ENCODE measurements at places on chromosomes 6 and 20. TPM values are rescaled to one million over a fixed set of nuclear protein-coding genes. Genes with fewer than 3 reads are reported as not detected.

GRCh38 chr6:143882401-143882930 is 18.2 kb downstream of the ZC2HC1B start:
- no peak for DNase-seq

- no peak for DNase-seq
Observed at GRCh38 chr6:34891296-34891695, 2.2 kb downstream of the ANKS1A start.

DNA sequence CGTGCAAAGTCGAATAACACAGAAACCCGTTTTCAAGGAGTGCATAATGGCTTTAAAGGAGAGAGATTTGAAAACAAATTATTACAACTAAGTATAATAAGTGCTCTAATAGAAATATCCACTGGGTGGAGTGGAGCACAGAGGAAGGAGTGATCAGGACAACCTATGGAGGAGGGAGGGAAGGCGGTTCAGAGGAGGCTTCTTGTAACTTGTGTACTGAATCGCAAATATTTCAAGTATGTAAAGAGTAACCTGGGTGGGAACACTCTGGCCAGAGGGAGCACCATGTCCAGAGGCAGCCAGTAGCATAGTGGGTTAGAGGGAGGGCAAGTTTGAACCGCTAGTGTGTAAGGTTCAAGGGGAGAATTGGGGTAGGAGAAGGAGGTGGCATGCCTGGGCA is 21.6 kb upstream of the TNFAIP3 start:
- no peak for DNase-seq

DNA sequence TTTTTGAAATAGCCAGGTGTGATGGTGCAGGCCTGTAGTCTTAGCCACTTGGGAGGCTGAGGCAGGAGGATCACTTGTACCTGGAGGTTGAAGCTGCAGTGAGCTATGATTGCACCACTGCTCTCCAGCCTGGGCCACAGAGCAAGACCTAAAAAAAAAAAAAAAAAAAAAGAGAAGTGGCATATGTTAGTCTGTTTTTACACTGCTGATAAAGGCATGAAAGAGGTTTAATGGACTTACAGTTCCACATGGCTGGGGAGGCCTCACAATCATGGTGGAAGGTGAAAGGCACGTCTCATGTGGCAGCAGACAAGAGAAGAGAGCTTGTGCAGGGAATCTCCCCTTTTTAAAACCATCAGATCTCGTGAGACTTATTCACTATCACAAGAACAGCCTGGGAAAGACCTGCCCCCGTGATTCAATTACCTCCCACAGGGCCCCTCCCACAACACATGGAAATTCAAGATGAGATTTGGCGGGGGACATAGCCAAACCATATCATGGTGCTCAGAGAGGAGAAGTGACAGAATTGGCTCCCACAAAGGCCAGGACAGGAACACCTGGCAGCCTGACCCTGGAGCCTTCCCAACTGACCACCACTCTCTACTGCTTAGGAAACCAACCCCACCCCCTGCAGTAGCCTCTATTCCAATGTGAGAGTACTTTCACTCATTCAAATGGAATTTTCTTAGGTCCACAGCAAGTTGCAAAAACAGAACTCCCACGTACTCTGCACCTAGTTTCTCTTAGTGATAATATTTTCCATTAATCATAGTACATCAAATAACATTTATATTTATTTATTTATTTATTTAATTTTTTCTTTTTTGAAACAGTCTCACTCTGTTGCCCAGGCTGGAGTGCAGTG is 29.8 kb downstream of the ARHGAP40 start:
- DNase-seq = no peak

- DNase-seq = no peak
Observed at GRCh38 chr6:137610702-137611101, 116.5 kb upstream of the OLIG3 start.

DNA sequence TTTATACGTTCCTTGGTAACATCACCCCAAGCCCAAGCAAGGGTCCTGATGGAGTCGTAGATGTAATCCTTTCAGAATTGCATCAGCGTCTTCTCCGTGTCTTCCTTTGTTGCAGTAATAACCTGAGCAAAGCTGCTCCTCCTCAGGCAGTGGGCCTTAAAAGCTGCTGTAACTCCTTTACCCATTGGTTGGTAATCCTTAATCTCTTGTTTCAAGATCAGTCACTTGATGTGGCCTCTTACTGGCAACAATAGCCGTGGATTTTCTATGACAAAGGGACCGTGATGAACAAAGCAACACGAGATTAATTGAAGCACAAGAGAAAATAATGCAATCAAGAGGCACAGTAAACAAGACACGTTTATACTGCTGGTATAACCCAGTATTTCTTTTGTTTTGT is 44.6 kb downstream of the ALDH5A1 start:
- DNase-seq = no peak

C6orf141 gene
- 2.3 TPM for polyA plus RNA-seq

Measured in urinary bladder (tissue), 4 donors.